Astrocyte of the spinal cord (primary cell): ENCODE measurements at places on chromosomes 2 and 18.

DNA sequence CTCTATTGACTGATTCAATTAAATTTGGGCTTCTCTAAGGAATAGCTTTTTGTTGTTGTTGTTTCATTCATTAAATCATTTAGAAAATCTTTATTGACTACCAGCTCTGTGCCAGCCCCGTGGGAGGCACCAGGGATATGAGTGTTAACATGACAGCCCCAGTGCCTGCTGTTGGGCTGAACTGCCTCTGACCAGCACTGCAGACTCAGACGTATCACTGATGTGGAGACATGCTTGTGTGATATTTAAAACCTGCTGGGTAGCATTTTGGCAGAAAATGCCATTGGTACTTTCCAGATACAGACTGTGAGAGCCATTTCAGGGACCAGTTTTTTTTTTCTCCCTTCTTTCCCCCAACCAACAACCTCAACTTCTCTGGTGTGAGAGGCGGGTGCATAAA lies 38.6 kb upstream of the KCNF1 start:
- DNase-seq = no peak

DNA sequence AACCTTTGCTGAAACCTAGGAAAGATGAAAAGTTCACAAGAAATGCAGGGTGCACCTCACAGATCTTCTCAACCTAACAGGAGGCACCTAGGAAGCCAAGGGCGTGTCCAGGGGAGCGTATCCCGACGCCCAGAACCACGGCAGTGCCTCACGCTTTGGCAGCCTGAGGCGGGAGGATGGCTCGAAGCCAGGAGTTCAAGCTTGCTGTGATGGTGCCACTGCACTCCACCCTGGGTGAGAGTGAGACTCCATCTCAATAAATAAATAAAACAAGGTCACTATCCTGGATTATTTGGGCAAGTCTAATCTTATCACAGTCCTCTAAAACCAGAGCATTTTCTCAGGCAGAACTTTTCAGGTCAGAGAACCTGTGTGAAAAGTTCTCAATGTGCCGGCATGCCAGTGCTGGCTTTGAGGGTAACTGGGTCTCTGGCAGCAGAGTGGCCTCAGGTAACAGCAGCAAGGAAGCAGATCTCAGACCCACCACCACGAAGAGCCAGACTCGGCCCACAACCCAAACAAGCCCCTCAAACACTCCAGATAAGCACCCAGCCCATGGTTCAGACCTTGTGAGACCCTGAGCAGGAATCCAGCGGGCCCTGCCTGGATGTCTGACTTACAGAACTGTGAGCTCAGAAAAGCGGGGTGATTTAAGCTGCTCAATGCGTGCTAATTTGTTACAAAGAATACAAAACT lies 11.7 kb downstream of the HSBP1L1 start:
- no peak for DNase-seq

GRCh38 chr2:23449413-23449812 lies 64.4 kb downstream of the KLHL29 start:
- no peak for DNase-seq

DNA sequence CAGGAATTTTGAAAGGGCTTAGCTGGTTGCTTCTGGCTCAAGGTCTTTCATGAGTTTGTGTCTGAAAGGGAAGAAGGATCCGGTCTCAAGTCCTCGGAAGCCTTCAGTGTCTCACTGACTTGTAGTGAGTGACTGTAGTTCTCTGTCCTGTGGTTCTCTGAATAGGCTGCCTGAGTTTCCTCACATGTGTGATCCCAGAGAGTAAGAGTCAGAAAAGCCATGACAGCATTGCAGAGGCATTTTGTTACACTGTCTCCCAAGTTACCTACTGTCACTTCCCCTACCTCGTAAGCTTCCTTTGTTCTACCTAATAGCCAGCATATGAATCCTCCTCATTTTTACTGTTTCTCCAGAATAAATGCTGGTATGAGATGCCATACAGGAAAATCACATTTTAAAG lies 709.1 kb upstream of the CHAC2 start:
- DNase-seq = peak; percentile 35

DNA sequence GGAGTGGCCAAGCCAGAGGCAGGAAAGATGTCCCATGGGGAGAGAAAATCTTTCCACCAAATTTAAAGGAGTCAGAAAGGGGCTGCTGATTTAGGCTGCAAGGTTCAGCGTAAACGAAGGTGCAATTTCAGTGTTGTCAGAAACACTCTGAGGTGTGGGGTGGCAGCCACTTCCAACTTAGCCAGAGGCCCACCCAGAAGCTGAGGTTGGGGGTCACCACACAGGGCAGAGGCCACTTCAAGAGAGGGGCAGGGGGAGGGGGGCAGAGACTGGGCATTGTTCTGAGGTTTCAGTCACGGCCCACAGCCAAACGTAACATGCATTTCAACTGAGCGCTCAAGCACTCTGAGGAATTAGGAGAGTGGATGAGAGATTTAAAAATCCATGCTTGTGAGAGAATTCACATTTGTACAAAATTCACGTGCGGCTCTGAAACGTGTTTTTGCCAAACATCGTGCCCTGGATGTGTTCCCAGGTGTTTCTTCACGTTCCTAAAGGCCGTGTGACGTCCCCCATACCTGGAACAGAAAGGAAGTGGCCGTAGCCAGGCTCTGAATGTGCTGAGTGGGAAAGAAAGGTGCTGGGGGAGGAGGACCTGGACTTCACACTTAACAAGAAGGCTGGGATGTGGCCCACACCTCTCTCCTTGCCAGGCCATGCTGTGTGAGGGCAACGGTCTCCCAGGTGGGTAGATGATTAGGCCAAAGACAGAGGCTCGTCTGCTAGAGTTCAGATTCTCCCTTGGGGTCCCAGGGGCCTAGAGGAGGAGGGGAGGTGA lies 19.5 kb upstream of the BOK start:
- no peak for DNase-seq

GRCh38 chr2:168697668-168698121 lies 104.7 kb upstream of the NOSTRIN start:
- DNase-seq = peak; percentile 57

- peak; percentile 92 for DNase-seq
These were observed 813.7 kb upstream of the ACVR2A start for GRCh38 chr2:147030966-147031720.

DNA sequence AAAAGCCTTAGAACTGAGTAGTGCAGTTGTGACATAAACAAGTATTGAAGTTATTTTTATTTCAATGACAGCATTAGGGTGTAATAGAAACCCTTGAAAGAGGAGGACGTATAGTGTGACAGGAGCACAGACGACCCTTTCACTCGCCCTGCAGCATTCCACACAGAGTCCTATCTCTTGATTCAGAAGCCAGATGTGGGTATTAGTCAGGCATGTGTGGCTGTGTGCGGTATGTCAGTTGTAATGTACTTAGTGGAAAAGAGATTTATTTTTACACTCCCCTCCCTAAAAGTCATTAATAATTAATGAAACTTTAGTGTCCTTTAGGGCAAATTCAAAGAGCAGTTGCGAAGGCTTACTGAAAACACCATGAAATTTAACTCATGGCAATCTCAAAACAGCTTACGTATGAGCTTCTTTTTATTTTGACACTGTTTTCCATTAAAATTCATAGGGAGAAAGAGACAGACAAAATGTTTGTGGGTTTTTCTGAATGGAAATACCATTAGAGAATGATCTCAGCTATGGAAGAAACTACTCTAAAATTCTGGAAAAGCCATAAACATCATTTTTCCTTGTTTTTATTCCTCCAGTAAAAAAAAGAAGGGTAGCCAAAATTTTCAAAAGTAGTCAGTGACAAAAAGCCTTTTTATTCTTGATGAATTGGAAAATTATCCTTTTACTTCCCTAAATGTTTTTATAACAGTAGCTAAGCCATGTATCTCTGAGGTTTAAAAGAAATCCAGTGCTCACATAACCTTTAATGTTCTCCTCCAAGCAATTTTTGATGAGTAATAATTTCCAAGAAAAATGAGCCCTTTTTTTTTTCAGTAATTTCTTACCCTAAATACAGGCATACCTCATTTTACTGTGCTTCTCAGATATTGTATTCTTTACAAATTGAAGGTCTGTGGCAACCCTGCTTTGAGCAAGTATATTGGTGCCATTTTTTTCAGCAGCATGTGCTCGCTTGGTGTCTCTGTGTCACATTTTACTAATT lies 84.0 kb upstream of the DSEL start:
- DNase-seq = peak; percentile 69

DNA sequence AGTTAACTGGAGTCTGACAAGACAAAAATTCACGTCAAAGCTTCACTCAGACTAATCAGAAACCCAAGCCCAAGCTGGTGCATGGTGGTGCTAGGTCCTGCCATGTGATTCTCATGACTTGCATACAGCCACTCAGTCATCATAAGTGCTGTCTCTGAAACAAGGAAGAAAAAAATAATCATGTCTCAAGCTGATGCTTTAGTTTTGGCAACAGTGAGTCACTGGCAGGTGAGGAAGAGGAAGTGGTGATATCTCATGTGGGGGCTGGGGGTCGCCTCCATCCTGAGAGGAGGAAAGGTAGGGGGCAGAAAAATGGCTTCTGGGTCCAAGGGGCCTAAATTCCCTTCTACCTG lies 136.3 kb downstream of the TMEM163 start:
- DNase-seq = no peak

- no peak for DNase-seq
These were observed 332.2 kb upstream of the TANK start for GRCh38 chr2:160828076-160828475.

DNA sequence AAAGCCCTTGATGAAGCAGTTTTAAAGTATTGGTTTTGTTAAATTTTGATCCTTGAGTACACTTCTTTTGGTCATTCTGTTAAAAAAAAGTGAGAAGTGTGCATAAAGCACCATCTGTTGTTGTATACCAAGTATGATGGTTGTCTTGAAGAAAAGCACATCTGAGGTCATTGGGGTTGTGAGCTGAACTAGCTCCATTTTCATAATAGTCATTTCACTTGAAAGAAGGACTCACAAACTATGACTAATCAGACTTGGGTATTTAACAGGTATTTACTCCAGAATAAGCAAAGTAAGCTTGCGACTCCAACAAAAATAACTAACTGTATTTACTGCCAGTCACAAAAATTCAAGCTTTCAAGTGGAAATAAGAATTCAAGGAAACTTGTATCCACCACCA lies 35.1 kb downstream of the CHN1 start:
- peak; percentile 44 for DNase-seq

- DNase-seq = no peak
These were observed 47.5 kb downstream of the ANKRD44 start for GRCh38 chr2:197263077-197263476.

- no peak for DNase-seq
These were observed 73.4 kb upstream of the SMAD7 start for GRCh38 chr18:49023938-49024803.

- no peak for DNase-seq
These were observed 50.3 kb downstream of the HPCAL1 start for GRCh38 chr2:10352972-10353371.

- DNase-seq = no peak
These were observed 23.1 kb downstream of the TMEM182 start for GRCh38 chr2:102784940-102785339.

- DNase-seq = no peak
These were observed 144.5 kb downstream of the USP34 start for GRCh38 chr2:61326423-61326822.

DNA sequence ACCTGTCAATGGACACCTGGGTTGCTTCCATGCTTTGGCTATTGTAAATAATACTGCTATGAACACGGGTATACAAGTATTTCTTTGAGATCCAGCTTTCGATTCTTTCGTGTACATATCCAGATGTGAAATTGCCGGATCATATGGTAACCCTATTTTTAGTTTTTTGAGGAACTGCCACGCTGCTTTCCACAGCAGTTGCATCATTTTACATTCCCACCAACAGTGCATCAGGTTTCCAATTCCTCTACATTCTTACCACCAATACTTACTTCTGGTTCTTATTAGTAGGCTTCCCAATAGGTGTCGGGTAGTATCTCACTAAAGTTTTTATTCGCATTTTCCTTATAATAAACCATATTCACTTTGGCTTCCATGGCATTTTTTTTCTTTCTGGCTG lies 69.6 kb downstream of the PID1 start:
- no peak for DNase-seq

DNA sequence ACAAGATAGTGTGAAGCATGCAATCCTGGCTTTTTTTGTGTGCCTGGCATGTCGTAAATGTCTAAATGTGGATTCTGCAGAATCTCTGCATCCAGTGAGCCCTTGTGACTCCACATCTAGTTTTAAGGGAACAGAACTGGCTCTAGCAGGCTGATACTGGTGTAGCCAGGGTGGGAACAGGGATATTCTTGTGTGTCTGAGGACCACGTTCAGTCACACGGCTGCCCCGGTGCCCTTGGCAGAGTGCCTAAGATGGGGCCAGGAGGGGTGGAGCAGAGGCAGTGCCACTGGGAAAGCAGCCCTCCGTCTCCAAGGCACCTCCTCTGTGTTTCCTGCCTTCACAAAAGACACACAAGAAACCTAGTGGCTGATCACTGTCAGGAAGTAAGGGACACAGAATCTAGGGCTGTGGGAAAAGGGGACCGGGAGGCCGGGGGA lies 91.5 kb upstream of the PARD3B start:
- no peak for DNase-seq

DNA sequence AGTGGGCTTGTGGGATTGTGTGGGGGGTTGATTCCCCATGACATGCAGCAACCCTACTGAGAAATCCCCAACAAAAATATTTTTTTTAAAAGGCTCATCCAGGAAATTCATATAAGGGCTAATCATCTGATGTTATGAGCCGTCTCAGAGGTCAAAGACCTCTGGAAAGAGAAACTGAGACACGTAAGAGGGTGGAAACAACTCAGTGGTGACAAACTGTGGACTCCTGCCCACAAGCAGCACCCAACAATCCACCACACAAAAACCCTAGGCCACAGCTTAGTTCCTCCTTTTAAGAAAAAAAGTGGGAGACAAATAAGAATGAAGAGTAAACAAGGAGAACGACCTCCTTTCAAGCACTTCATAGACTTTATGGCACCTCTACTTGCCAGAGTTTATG lies 1096.1 kb upstream of the NRXN1 start:
- DNase-seq = peak; percentile 32

DNA sequence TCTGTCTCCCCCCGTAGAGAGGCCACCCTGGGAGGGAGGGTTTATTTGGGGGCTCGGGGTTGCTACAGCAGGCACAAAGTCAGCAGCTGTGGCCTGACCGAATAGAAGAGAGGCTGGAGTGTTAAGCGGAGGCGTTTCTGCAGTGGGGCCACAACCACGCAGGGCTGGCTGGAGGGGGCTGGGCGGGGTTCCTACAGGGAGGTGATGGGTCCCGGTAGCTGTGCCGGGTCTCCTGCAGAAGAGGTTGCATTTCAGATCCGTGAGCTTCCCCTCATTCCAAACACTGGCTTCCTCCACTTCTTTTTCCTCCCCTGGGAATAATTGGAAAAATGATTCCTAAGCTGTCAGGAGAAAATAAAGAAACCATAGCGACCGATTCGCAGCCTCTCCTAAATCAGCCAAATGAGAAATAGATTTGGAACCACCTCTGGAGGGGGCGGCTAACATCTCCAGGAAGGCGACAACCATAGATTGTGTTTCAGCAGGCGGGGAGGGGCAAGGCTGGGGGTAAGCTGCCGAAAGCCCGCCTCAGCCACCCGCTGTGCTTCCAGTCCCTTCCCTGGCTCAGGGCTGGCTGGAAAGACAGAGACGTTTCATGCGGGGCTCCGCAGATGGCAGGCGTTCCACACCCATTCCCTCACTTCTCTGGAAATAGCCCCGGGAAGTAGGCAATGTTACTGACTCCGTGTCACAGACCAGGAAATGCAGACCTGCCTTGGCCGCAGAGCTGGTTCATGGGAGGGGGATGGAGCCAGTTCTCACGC lies 85.6 kb upstream of the TAF1B start:
- DNase-seq = peak; percentile 42

GRCh38 chr2:34848132-34848531 lies 1249.0 kb upstream of the FAM98A start:
- DNase-seq = no peak
